NCI-H524 treated with DMSO at 0.1 percent for 48 hours (cell line): ENCODE measurements at places on chromosomes 6 and 20.

- DNase-seq, result no peak
Observed at GRCh38 chr6:25060522-25060921, 124.8 kb upstream of the RIPOR2 start.

DNA sequence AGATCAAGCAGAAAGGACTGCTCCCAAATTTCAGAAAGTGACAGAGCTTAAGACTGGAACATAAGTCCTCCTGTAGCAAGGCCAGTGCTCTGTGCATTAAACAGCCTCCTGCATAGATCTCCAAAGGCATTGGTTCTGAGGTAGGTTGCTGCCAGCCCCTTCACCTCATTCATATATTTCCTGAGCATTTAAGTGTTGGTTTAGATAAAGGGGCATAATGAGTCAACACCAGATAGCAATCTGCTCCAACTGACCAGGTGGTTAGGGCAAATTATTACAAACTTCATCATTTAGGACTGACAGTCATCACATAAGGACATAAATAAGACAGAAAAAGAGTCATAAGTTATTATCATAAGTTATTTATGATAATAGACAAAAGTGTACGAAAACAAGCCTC, 10.7 kb downstream of the PTPRK start:
- DNase-seq, result no peak

GRCh38 chr6:107634324-107635056, 144.6 kb downstream of the SOBP start:
- DNase-seq, result no peak

DNA sequence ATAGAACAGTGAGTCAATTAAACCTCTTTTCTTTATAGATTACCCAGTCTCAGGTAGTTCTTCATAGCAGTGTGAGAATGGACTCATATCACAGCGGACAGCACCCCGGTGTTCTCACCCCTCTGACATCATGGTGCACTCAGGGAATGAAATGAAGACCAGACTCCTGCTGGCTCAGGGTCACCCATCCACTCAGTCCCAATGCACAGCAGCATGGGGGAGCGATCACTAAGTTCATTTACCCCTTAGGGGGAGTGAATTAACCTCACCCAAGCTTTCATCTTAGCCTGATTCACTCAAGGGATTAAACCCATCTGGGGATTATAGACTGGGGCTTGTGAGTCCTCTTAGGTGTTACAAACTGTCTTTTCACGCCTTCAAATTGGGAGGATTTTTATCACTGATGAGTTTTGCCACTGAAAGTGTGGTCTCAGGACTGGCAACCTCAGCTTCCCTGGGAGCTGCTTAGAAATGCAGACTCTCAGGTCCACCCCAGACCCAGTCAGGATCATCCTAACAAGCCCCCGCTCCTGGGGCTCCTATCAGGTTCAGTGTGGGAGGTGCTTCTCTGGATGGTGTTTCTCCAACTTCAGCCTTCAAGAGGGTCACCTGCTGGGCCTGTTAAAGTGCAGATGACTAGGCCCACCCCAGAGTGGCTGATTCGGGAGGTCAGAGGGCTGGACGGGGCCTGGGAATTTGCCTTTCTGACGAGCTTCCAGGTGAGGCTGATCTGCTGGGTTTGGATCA, 44.3 kb upstream of the FRMD1 start:
- no peak for DNase-seq

DNA sequence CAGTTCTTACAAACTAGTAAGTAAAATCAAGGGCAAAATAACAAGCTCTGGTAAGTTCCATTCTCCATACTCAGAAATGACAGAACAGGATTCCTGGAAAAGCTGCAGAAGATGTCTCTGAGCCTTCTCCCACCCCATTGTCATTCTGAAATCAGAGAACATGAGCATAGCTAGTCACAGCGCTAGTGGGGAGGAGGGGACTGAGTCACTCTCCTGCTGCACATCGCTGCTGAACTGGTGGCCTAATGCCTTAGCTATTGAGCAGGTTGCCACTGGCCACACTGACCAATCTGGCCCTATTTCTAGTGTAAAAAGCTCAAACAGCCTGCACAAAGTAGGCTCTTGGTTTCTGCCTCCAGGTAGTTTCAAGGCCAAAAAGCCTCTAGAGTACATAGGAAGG, 26.1 kb upstream of the RIPPLY2 start:
- no peak for DNase-seq

- DNase-seq, result peak; percentile 56
Observed at GRCh38 chr6:25472306-25472705, 179.7 kb upstream of the SCGN start.

GRCh38 chr6:64672131-64672530, 1034.9 kb downstream of the EYS start:
- no peak for DNase-seq

DNA sequence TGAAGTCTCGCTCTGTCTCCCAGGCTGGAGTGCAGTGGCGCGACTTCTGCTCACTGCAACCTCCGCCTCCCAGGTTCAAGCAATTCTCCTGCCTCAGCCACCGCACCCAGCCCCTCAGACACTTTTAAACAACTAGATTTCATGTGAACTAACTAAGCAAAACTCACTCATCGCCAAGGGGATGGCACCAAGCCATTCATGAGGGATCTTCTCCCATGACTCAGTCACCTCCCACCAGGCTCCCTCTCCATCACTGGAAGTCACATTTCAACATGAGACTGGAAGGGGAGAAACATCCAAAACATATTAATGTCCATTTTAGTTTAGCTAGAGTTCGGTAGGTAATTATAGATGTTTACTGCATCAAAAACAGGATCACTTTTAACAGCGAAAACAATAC, 95.9 kb upstream of the PRL start:
- DNase-seq, result no peak

- DNase-seq, result no peak
Observed at GRCh38 chr20:63951398-63952209, 4.6 kb downstream of the UCKL1 start.

DNA sequence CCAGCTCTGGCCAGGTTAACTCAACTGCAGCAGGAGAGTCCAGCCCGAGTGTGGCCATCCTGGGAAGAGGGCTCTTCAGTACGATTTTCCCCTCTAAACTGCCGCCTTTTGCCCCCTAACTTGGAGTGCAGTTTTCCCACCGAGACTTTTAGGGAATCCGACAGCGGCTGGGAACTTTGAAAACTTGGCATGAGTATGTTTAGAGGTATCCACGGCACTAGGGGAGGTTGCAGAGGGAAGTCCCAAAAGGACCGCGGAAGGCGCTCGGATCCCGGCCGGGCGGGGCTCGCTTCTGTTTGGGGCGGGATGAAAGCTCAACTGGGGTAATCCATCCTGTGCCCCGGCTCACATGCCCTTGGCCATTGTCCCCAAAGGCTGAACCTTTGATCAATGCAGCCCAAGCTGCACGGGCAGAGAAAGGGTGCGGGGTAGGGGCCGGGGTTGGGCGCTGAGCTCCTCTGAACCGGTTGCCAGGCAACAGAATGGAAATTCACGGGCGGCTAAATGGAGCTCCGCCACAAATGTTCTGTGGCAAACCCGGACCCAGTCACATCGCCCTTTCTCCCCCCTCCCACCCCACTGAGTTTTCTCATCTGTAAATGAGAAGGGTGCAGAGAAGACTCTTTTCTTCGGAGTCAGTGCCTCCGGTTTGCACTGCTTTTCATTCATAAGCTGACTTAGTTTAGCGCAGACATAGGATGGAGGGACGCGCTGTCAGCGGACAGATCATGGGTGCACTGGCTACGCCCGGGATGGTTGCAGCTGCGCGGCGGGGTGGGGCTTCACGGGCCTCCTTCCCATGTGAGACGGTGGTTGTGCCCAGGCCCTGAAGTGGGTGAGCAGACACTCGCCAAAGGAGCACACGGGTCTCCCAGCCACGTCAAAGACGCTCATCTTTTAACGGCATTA, 2.3 kb downstream of the BMP6 start:
- DNase-seq, result peak; percentile 23

DNA sequence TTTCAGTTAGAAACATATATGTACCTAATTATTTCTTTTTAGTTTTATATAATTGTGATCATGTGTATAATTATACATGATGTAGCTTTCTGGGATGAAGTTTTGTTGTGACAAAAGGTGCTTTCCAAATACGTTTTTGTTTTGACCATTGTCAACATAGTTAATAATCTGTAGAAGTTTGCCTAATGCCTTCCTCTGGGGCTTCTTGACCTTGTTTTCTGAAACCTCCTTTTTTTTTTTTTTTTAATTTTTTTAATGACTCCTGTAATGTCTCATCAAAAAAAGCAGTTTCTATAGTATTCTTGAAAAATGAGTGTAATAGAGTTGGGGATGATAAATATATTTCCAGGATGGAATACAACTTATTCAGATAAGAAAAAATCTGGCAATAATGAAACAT, 434.7 kb upstream of the SOX4 start:
- no peak for DNase-seq

GRCh38 chr6:162684961-162685360, 42.6 kb downstream of the PRKN start:
- DNase-seq, result no peak

- no peak for DNase-seq
Observed at GRCh38 chr6:45556828-45557227, 179.1 kb upstream of the SUPT3H start.

DNA sequence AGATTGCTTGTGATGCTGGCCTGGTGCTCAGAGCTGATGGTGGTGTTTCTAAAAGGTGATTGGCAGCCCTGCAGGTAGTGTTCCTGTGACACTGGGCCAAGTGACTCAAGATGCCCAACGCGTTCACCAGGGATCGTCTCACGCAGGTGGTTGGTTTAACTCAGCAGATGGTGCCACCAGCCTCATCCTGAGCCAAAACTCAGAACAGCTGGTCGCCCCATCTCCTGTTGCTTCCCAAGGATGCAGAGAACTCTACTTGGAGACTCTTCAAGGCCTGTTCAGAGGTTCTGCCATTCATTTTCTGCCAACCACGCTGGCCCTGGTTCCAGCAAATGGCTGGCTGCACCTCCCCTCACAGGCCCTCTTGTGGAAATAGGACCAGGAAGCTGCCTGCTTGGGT, 394.4 kb downstream of the CDH26 start:
- DNase-seq, result peak; percentile 26

- DNase-seq, result no peak
Observed at GRCh38 chr20:49132995-49133478, 55.1 kb downstream of the STAU1 start.

DNA sequence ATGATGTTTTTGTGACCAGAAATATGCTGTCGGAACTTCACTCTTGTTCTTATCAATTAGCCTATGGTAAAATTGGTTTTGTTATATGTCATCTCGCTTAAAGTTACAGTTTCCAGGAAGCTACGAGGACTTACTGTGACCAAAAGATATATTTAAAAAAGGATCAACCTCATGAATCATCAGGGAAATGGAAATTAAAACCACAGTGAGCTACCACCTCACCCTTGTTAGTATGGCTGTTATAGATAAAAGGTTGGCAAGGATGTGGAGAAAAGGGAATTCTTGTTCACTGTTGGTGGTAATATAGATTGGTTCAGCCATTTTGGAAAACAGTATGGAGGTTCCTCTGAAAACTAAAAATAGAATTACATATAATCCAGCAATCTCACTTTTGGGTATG, 14.3 kb upstream of the INSM1 start:
- no peak for DNase-seq

GRCh38 chr6:81856872-81857271, 104.4 kb upstream of the TENT5A start:
- DNase-seq, result no peak

- DNase-seq, result no peak
Observed at GRCh38 chr20:25287631-25288290, 39.9 kb downstream of the PYGB start.

DNA sequence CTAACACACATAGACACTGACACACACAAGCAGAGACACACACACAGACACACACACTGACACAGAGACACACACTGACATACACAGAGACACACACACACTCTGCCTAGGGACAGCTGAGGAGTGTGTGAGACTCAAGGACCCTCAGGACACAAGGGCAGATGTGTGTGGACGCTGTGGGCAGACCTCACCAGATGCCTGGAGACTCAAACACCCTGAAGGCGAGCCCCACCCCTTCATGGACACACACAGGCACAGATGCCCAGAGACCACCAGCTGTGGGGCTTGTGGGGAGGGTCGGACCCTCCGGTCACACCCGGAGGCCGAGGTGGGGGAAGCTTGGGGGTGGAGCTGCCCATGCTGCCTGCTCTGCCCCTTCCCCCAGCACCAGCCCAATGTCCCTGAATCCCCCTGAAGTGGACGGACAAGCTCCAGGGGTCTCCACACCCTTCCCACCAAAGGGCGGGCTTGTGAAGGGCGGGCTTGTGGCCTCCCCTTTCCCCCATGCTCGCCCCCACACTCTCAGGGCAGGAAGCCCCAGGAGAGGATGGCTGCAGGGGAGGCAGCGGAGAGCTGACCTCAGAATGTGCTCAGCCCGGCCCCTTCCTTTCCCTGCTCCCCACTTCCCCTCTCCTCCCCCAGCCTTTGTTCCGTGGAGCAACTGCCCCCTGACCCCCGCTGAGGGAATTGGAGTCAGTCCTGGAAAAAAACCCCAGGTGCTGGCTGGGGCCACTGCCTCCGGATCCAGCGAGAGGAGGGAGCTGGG, 13.9 kb upstream of the ABHD16B start:
- DNase-seq, result no peak

- peak; percentile 86 for DNase-seq
Observed at GRCh38 chr6:87702589-87702945, 534 bp upstream of the AKIRIN2 start.

DNA sequence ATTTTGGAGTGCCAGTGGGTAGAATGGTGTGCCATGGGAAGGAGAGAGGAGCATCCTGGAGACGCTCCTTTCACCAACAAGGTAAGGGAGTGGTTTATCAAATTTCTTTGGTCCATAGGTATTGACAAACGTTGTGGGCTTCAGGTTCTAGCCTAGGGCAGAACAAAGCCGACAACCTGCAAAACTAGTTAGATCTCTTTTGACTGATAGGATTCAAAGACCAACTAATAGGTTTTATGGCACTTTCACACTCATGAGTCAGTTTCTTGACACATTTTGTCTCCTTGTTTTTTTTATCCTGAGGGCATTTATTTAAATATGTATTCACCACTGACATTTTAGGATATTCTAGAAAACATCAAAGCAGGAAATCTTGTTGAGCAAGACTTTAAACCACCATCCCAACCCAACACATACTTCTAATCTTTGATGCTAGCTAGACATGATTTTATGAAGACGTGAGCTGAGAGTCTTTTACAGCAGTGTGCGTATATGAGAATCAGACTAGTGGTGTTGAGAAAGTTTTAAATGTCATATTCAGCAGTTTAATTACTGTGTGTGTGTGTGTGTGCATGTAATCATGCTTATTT, 370.4 kb upstream of the HSF2 start:
- no peak for DNase-seq

GRCh38 chr20:9889270-9889981, 50.5 kb upstream of the PAK5 start:
- no peak for DNase-seq

- no peak for DNase-seq
Observed at GRCh38 chr20:31560746-31561598, 44.1 kb upstream of the ID1 start.

GRCh38 chr20:10919396-10920140, 245.8 kb upstream of the JAG1 start:
- no peak for DNase-seq
